Left hindlimb (tissue), 1 donor: ENCODE measurements at places on chromosomes 2 and 18.
A peak's percentile ranks its signal among the peaks of the same experiment; 100 is the strongest.

DNA sequence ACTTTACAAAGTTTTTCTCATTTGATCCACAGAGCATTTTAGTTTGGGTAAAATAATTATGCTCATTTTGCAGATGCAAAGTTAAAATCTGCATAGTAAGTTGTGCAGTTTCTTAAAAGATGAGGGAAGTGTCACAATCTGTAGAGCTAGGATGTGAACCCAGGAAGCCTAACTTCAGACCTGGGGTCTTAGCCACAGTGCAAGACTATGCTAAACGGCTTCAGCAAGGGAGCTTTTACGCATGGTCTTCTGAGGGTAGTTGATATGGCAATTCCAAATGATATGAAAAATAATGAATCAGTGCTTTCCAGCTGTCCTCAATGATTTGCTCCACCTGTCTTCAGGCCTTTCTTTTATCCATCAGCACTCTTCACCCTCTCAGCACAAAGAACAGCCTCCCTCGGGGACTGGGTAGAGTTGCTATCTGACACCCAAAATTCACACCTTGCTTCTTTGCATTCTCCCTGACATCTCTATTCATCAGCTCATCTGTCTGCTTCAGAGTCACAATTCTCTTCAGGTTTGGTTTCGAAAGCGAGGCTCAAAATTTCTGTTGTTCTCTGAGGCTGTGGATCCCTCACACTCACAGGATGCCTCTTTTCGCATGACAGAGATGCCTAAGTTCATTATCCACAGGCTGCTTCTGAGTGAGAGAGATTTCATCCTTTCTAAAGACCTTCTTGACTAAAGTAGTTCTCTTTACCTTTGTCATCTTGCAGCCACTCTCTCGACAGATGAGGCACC is 302.5 kb downstream of the NRXN1 start:
- DNase-seq = no peak

GRCh38 chr2:62787386-62787785 is 81.9 kb downstream of the EHBP1 start:
- no peak for DNase-seq

DNA sequence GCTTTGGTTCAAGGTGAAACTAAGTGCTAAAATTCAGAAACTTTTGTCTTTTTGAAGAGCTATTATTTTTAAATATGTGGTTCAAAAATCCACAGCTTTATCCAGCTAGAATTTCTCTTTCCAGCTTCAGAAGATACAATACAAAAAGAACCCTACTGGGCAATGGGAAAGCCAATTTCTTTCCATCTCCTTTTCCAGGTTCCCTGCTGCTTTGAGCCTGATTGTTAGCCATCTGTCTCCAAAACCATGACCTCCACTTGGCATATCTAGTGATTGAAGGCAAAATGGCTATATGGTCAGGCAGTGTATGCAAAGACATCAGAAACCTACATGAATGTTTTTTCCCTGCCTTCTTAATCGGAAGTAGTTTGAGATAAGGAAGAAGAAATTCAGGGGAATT is 134.1 kb downstream of the KCNH7 start:
- DNase-seq = no peak

DNA sequence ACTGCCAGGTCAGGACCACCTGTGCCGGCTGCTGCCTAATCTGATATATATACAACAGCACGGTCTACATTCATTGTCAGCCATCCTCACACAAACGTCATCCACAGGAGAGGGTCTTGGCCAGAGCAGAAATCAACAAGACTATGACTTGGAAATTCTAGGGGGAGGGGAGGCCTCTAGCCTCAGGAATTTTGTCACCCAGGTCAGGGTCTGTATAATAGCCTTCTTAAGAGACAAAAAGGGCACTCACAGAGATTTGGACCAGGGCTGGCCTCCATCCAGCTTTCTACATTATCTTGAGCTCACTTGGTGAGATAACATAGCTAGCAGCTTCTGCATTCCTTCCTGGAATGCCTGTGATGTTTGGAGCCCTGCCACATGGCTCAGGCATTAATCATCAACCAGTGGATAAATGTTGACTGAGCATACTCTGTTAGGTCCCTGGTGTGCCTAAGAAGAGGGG is 50.4 kb upstream of the CTIF start:
- no peak for DNase-seq

GRCh38 chr18:36296650-36297416 is 680 bp upstream of the FHOD3 start:
- peak; percentile 90 for DNase-seq

DNA sequence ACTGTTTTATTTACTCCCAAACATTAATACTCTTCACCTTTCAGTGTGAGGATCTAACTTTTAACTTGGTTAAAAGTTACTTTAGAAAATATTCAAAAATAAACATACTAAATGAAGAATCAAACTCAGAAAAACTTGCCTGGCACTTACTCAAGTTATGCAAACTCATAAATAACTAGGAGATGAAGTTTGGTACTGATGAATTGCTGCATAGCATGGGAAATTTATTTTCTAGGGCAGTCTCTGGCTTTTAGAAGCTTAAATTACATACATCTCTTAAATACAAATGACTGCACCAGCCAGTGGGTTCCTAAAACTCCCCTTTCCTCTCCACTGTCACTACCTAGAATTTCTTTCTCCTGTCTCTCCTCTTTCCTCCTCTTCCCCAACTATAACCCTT is 46.7 kb upstream of the CREB1 start:
- no peak for DNase-seq

DNA sequence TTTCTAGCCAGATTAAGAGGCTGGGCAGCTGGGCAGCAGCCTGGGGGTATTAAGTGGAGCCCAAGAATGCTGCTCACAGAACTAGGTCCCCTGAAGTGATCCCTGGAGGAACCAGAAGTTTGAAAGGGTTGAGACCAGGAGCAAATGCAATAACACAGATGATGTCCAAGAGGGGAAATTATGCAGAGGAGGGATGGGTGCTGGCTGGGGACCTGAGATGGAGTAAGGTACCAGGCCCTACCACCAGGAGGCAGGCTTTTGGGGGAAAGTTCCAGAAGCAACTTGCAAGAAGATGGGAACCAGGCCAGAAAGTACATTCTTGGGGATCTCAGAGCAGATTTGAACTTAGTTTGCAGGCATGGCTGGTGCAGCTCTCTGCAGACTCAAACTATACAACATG is 175.1 kb downstream of the NCK2 start:
- no peak for DNase-seq

- peak; percentile 43 for DNase-seq
These were observed 15.3 kb downstream of the CHRNA1 start for GRCh38 chr2:174748948-174749347.

GRCh38 chr2:122186761-122187222 is 431.3 kb downstream of the TSN start:
- no peak for DNase-seq

GRCh38 chr2:238845583-238846377 is 2.1 kb upstream of the TWIST2 start:
- DNase-seq = no peak

GRCh38 chr2:18896125-18896764 is 306.9 kb upstream of the NT5C1B start:
- no peak for DNase-seq

DNA sequence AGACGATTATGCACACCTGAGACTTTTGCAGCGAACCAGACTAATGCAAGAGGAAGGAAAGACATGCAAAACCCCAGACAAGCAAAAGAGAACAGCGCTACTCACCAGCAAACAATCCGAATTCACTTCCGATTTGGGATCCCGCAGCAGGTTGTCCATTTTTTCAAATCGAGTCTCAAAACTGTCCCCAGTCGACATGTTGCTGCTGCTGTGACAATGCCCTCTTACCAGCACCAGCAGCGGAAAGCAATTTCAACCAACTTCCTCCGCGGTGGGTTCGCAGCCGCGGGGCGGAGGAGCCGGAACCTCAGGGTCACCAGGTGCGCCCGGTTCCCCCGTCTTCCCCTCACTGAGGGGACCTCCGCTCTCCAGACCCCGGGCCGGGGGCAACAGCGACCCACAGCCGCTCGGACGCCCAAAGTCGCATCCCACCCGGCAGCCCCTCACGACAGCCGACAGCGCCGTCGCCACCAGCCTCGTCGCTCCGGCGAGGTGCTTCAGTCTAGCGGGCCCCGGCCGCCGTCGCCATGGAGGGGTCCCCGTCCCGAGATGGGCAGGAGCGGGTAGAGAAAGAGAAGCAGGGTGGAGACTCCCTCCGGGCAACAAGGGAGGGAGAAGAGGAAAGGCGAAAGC is 784 bp downstream of the ROCK1 start:
- peak; percentile 58 for DNase-seq

GRCh38 chr2:31979956-31980355 is 30.9 kb downstream of the MEMO1 start:
- no peak for DNase-seq

- no peak for DNase-seq
These were observed 4.0 kb downstream of the REV1 start for GRCh38 chr2:99485824-99486223.

DNA sequence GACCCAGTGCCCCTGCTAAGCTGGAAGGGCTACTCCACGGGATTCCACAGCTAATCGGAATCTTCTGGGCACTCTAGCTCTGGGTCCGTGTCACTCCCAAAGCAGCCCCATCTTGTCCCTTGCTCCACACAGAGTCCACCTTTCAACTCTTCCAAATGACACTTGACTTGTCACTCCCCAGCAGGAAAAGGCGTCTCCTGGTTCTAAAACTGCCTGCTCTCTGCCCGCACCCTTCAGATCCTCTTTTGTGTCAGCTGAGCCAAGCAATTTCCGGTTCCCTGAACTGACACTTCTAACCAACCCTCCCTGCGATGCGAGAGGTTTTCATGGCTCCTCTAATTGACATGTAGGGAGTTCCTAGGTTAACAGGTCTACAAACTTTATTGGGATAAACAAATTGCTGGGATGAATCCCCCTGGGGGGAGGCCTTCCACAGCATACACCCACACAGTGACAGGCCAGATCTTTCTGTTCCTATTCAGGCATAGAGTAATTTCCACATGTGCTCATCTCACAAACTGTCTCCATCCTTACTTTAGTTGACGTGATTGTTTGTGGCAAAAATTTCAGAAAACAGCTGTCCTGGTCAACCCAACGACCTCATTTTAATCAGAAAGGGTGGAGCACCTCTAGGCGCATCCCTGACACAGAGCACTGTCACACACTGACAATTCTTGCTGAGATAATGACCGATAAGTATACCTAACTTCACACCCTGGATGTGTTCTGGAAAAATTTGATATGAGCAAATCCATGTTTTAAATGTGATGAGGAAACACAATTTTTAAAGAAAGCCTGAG is 104.9 kb downstream of the RBMS1 start:
- DNase-seq = no peak

GRCh38 chr2:204586444-204587180 is 41.3 kb downstream of the PARD3B start:
- no peak for DNase-seq

- DNase-seq = no peak
These were observed 142.7 kb upstream of the ST6GAL2 start for GRCh38 chr2:107028661-107029060.

DNA sequence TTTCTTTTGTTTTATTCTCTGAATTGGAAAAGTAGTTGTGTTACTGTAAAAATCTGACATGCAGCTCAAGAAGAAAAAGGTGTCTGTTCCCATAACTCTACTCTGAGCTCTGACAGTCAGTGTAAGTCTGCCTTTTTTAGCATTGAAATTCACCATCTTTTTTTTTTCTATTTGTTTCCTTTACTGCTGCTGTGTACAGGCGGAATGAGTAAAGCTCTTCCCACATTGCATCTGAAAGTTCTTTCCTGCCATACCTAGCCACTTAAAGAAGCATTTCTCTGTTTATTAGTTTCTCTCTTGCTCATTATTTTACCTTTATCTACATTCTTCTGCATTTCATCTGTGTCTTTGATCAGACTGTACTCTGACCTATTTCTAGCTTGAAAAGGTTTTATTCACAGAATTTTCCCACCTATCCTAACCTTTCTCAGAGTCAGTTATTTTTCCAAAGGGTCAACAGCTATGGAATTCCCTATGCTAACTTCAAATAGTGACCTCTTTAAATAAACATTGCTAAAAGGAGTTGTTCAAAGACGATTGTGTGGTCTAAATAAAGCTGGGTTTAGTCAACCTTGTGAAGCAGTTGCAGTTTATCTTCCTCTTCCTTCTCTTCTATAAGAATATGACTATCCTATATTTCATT is 1303.1 kb upstream of the ZEB2 start:
- no peak for DNase-seq

GRCh38 chr2:68466361-68466777 is 725 bp downstream of the FBXO48 start:
- DNase-seq = no peak
